ENCODE measurements at places on chromosomes 16 and 17.

GRCh38 chr17:40686192-40686591, 17.4 kb downstream of the KRT24 start:
- DNase-seq = no peak

- no peak for DNase-seq
Observed at GRCh38 chr16:81273223-81273950, 34.9 kb downstream of the BCO1 start.

GRCh38 chr17:65572581-65573281, 11.3 kb upstream of the AXIN2 start:
- DNase-seq = no peak

DNA sequence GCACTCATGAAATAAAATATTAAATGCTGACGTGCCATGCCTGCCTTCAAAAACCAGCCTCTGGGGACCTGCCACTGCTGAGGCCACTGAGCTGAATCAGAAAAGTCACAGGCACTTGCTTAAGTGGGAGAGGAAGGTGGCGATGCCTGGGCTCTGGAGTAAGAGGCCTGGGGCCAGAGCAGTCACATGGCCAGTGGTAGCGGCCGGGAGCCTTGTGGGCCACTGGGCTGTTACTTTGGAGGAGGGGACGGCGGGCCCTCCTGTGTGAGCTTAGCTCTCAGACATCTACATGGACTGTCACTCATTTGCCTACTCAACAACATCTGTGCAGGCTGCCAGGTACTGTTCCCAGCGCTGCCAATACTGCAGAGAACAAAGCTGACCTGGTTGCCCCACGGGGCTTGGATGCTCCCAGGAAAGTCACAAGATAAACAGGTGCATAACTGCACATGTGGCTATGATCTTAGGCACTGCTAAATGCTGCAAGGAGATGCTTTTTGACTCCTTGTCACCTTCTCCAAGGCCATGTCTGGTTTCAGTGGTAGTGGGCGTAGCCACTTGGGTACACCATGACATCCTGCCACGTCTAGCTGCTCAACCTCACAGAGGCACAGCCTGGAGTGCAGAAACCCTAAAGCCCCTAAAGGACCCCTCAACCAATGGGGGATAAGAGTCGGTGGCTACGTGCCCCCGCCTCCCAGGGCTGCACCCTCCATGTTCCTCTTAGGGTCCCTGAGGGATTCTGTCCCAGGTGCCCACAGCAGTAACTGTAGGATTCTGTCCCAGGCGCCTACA, 11.6 kb downstream of the COTL1 start:
- no peak for DNase-seq

DNA sequence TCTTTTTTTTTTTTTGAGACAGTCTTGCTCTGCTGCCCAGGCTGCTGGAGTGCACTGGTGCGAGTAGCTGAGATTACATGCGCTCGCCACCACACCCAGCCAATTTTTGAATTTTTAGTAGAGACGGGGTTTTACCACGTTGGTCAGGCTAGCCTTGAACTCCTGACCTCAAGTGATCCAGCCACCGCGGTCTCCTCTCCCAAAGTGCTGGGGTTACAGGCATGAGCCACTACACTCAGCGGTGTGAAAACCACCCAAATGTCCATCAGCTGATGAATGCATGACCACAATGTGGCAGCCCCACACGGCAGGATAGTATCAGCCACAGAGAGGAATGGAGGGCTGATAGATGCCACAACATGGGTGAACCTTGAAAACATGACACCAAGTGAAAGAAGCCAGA, 2.1 kb downstream of the P2RX5 start:
- DNase-seq = peak; percentile 48

GRCh38 chr16:19377864-19378263, 39.8 kb upstream of the TMC5 start:
- no peak for DNase-seq

DNA sequence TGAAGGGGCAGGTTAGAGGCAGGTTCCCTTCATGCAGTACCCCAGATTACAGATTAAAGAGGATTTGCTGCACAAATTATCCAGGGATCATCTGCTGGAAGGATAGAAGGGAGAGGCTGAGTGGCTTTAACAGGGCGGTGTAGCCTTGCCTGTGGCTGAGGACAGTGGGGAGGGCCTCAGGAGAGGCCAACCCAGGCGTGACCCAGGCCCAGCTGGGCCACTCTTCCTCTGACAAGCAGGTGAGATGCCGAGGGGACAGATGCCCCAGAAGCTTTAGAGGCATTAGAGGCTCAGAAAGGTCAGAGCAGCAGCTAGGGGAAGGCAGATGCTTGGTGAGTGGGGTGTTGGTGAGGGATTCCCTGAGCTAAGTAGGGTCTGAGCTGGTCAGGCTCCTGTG, 18.1 kb upstream of the MTMR4 start:
- DNase-seq = no peak

- DNase-seq = no peak
Observed at GRCh38 chr16:53775821-53776431, 72.0 kb downstream of the FTO start.

DNA sequence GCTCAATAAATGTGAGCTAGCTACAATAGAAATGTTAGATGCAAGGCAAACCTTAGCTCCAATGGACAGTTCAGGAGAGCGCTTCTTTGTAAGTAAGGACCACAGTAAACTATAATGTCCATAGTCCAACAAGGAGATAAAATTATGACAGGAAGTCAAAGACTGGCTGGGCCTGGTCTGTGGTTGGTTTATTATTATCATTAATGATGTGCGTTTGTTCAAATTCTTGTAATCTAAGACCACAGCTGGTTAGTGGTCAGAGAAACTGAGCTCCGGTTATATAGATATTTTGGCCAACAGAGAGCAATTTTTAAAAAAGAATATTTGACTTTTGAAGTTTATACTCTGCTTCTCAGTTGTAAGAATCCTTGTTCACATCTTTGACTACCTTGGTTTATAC, 4.7 kb upstream of the CMTM2 start:
- DNase-seq = no peak

DNA sequence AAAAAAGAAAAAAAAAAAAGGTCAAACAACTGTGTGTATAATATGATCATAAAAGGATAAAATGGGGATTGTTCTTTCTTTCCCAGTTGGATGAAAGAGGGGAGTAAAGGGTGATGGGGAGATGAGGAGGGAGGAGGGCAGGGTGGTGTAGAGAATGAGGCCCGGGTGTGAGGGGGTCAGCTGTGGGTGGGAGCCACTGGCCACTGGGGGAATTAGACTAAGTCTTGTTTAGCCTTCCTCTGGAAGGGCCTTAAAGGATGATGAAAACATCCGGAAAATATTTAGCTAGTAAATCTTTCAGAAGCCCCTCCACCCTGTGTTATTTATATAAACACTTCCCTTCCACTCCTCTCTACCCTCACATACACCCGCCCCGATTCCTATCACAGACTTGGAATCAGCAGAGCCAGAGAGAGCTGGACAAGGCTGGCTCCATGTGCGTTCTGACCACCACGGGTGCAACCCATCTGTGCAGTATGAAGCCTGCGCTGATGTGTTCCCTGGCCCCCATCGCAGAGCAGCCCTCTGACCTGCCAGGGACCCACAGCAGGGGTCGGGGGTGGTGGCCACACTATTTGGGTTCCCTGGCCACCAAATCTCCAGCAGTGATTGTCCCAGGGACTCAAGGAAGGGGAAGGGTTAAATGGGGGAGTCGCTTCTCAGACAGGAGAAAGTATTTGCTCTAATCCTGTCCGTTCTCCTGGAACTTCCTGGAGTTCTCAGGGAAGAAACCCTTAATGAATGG, 72.7 kb downstream of the GAS7 start:
- DNase-seq = no peak

DNA sequence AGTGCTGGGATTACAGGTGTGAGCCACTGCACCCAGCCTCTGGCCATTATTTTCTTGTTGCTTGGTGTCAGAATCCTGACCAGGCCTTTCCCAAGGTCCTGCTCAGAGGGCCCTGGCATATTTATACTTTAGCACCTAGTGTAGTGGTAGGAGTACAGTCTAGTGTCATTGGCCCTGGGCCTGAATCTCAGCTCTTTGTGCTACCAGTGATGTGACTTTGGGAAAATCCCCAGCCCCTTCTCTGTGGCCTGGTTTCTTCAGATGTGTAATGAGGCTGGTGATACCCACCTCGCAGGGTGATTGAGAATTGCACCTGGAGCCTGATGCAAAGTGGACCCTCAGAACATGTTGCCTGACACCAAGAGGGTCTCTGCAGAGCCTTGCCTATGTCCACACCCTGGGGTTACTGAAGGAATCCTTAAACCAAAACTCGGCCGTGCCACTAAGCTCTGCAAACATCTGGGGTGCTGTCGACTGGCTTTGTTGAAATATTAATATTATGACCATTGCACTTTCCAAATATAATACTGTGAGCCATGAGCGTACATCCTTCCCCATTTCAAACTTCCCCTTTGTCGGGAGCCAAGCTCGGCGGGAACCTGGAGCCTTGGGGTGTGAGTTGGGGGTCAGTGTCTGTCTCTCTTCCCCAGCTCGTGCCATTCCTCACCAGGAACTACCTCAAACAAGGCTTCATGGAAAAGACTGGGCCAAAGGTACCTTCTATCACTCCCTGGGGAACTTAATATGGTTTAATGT, 18.0 kb upstream of the RNF135 start:
- no peak for DNase-seq

DNA sequence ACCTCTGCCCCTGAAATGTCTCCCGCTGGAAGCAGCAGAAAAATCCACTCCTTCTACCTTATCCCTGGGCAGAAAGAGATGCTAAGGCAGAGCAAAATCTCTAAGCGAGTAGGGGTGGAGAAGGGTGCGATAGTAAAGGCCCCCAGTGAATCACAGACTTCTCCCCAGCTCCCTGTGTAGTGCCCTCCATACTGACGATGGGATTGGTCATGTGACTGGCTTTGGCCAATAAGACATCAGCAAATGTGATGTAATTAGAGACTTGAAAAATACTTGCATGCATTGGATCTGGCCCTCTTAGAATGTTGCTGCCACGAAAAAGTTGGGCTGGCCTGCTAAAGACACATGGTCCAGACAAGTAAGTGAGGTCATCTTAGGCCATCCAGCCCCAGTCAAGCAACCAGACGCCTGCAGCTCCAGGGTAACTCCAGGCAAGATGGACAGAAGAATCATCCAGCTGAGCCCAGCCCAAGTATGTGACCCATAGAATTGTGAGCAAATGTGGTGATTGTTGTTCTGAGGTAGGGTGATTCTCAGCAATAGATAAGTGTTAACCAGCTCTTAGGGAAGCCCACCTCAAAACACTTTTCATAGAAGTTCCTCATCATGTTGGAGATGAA, 36.0 kb downstream of the HASPIN start:
- no peak for DNase-seq

- DNase-seq = no peak
Observed at GRCh38 chr17:59278406-59278805, 53.0 kb upstream of the YPEL2 start.

- no peak for DNase-seq
Observed at GRCh38 chr16:84198401-84198800, 7.4 kb downstream of the ADAD2 start.

DNA sequence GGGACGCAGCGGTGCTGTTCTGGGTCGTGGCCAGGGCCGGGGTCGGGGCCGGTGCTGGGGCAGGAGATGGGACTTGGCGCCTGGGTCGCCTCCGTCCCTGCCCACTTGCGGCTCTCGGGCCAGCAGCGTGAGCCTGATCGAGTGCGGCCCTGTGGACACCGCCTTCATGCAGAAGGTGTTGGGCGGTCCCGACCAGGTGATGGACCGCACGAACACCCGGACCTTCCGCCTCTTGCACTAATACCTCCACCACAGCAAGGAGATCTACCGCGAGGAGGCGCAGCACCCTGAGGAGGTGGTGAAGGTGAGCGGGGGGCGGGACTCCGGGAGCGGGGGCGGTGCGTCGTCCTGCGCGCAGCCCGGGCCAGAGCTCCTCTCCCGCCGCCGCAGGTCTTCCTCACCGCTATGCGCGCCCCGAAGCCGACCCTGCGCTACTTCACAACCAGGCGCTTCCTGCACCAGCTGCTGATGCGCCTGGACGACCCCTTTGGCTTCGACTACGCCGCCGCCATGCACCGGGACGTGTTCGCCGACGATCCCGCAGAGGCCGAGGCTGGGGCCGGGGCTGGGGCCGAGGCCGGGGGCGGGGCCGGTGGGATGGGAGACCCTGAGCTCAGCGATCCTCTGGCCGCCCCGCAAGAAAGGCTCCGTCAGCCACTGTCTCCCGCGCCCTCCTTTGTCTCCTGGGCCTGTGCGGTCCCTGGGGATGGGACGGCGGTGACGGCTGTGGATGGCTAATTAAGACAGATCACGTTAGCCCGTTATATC, 4.5 kb upstream of the HSD17B1 start:
- peak; percentile 94 for DNase-seq

- peak; percentile 60 for DNase-seq
Observed at GRCh38 chr16:87780385-87780989, 14.7 kb upstream of the KLHDC4 start.

DNA sequence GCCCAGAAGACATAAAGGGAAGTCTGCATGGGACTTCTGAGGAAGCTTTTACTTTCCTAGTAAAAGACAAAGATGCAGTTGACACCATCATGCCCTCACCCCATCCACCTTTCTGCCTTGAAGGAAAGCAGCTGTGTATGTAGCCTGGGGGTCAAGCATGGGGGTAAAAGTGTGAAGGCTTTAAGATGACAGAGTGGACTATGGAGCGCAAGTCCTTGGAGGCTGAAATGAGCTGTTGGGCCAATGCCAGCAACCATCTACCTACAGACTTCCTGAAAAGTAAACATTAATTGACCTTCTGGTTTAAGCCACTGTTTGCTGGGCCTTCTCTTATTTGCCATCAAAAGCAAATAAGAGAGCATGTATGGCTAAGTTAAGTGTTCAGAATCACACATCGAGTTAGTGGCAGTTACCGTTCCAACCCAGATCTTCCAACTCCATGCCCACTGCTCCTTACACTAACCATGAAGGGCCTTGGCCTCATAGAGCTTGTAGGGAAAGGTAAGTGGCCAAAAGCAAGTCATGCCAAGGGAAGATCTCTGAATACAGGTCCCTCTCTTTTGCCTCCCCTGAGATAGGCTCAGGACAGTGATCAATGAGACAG, 30.0 kb downstream of the SLC13A5 start:
- DNase-seq = no peak

DNA sequence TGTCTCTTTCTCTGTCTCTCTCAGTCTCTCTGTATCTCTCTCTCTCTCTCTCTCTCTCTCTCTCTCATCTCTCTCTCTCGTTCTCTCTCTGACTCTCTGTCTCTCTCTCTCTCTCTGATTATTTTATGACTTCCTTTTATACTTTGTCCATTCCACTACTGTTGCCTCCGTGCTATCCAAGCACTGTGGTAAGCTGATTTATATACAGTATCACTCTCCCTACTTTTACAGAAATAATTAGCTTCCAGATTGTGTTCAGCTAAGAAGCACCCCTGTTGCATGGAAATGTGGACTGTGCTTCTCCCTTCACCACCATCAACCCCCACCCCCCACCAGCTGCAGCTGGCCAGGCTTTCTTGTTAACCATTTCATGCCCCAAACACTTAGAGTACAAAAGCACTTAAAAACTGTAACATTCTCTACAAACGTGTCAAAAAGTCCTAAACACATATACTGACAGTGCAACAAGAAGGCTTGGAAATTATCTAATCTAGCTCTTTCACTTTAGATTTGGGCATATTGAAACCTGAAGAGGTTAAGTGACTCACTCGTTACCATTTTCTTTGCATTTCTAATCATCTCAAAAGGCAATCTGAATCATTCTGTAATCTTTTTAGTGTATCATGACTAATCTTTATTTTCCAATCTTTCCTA, 11.6 kb upstream of the TMEM100 start:
- DNase-seq = no peak

GRCh38 chr16:82470016-82470415, 156.8 kb upstream of the CDH13 start:
- DNase-seq = no peak

GRCh38 chr17:7838090-7839075, 4.4 kb downstream of the KDM6B start:
- no peak for DNase-seq

- DNase-seq = peak; percentile 30
Observed at GRCh38 chr17:42617956-42618431, 8.5 kb downstream of the TUBG1 start.

GRCh38 chr17:80866050-80866793, 125.4 kb upstream of the CHMP6 start:
- DNase-seq = peak; percentile 78
